ENCODE measurements at places on chromosomes 5 and 9.

DNA sequence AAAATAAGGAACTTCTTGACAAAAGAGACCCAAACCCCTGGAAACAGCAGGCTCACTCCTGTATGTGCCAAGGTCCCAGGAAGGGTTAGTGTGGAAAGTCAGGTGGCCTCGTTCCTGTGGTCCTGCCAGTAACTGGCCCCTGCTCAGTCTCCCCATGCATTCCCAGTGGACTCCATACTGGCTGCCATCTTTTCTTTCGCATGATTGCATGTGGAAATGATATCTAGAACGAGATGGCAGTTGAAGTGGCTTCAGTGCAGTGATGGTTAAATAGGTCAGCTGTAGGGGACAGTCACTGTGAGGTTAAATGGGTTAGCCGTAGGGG lies 30.4 kb downstream of the AHRR start:
- DNase-seq: no peak

DNA sequence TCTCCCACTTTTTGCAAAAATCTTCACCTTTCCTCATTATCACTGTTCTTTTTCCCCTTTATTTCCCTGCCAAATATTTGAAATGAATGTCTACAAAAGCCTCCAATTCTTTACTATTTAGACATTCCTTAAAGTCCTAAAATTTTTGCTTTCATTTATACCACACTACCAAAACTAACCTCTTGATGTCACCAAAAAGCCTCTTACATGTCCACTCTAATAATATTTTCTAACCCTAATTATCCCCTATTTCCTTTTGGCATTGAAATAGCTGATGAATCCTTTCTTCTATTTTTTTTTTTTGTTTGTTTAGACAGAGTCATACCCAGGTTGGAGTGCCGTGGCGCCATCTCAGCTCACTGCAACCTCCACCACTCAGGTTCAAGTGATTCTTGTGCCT lies 32.3 kb upstream of the NRG2 start:
- DNase-seq: no peak

GRCh38 chr5:32098291-32098690 lies 75.8 kb downstream of the GOLPH3 start:
- DNase-seq: no peak

- no peak for DNase-seq
These were observed 73.1 kb upstream of the FST start for GRCh38 chr5:53407373-53407772.

GRCh38 chr5:73552642-73553041 lies 12.8 kb downstream of the ANKRA2 start:
- DNase-seq: no peak

DNA sequence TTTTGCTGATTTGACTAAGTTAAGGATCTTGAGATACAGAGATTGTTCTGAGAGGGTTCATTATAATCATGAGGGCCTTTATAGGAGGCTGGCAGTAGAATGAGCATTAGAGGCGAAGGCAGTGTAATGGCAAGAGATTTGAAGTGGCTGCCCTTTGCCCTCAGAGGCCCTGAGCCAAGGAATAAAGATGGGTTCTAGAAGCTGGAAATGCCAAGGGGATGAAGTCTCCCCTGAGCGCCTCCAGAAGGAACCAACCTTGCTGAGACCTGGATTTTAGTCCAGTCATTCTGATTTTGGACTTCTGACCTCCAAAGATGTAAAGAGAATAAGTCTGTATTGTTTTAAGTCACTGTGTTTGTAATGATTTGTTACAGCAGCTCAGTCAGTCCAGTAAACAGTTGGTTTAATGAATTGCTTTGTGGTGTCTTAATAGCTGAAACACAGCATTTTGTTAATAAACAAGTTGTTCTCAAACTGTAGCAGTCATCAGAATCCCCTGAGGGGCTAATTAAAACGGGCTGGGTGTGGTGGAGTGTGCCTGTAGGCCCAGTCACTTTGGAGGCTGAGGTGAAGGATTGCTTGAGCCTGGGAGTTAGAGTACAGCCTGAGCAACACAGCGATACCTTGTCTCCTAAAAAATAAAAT lies 23.2 kb downstream of the GLRX start:
- no peak for DNase-seq

DNA sequence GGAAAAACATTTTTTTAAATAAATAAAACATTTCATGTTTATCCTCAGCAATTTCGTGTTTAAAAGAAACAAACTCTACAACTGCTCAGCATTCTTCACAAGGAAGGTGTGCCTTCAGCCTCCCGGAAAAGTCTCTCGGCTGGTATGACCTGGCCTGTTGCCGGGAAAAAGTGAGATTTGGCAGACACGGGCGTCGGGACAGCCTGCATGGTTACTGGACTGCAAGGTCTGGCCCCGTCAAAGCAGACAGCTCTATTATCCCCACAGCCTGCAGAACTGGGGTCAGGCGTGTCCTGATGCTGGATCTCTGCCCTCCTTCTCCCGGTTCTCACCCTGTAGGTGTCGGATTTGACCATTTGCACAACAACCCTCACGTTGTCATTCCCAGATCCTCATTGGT lies 120.3 kb upstream of the SPATA31C2 start:
- no peak for DNase-seq

DNA sequence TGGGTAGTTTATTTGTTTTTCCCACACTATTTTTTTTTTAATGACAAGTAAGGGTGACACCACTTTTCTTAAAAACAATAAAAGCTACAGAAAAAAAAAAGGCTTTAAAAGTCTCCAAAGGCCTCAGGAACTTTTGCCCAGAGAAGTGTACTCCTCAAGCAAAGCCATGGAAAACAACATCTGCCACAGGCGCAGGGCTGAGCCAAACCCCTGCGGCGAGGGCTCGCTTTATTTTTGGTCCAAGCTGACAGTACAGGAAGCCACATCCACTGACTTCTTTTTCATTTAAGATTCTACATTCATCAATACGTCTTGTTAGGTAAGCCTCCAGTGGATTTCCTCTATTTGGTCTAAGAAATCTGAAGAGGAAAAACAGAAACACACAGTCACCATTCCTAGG lies 51.9 kb upstream of the IFNK start:
- no peak for DNase-seq

GRCh38 chr9:120385606-120386389 lies 194.2 kb downstream of the CDK5RAP2 start:
- no peak for DNase-seq

GRCh38 chr9:20044686-20045085 lies 255.8 kb upstream of the SLC24A2 start:
- no peak for DNase-seq

DNA sequence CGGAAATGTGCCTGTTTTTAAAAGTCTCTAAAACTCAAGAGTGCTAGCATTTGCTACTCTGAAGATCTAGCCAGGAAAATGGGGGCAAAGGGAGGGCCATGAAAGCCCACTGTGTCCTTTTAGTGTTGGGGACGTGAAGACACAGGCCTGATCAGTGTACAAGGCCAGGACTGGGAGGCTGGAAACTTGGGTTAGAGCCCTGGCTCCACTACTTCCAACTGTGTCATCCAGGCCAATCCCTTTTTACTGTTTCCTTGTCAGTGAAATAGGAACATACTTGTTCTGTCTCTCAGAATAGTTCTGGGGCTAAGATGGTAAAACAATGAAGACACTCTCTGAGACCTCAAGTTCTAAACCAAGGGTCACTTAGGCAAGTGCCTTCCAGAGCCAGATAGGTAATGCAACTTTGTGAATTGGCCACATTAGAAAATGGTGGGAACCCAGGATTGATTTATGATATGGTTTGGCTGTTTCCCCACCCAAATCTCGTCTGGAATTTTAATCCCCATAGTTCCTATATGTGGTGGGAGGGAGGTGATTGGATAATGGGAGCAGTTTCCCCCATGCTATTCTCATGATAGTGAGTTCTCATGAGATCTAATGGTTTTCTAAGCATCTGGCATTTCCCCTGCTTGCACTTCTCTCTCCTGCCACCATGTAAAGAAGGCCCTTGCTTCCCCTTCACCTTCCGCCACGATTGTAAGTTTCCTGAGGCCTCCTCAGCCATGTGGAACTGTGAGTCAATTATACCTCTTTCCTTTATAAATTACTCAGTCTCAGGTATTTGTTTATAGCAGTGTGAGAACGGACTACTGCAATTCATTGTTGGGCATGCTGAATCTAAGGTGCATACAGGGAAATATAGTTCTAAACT lies 30.4 kb upstream of the B4GALT1 start:
- no peak for DNase-seq

GRCh38 chr5:125595095-125595494 lies 828.1 kb upstream of the GRAMD2B start:
- DNase-seq: no peak

DNA sequence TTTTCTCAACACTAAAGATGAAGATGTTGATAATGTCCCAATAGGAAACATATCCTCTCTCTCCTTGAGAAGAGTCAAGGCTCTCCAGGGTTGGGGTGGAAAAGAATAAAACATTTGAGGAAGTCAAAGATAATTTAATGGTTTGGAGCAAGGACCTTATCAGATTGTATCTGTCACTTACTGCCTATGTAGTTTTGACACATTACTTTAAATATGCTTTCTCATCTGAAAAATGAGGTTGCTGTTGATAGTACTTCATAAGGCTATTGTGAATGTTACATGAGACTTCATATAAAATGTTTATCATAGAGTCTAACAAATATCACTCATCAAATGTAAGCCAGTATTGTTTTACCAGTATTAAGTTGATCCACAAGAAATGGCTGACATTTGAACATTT lies 48.7 kb downstream of the BAAT start:
- DNase-seq: no peak

GRCh38 chr5:39137819-39138451 lies 63.7 kb upstream of the RICTOR start:
- DNase-seq: no peak

DNA sequence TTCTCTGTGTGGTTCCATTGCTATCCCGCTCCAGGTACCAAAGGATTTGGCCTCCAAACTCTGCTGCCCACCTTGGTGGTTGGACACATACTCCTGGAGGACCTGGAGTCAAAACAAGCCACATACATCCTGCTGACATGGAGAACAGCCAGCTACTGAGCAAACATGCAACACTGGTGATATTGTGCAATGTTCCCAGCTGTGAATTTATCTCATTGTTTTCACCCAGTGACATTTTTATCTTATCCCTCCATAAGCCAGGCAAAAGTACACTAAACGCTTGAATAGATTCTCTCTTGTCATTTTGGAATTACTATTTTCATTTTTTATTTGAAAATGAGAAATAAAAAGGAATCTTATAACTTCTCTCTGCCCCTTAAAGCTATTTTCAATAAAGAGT lies 11.1 kb upstream of the CTSL start:
- DNase-seq: no peak

DNA sequence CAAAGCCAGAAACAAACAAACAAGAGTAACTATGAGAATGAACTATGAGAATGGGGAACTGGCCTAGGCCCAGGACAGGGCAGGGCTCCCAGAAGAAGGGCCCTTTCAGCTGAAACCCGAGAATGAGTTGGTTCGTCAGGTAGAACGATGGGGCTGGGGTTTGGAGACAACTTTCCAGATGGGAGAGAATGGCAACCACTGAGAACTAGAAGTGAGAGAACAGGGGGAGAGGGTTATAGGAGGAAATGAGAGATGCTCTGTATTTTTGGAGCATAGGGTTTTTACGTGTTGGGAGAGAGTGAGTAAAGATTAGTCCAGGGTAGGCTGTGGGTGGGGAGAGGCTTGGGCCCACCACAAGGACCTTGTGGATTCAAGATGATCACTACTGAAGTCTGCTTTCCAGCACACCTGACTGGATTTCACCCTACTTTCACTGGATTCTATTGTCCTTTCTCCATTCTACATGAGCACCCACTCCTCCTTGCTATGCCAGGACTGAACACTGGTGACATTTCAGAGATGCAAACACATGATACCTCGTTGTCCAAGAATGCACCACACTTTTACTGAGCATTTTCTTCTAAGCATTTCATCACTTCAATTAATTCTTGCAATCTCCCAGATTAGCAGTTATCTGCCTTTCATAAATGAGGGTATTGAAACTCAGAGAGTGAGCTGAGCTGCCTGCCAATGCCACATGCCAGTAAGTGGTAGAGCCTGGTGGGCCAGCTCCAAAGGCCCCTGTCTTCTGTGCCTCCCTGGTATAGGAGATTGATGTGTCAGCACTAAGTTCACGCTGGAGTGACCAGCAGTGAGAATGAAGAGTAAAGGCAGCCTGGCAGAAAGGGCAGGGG lies 3.2 kb upstream of the TMEM268 start:
- DNase-seq: no peak

DNA sequence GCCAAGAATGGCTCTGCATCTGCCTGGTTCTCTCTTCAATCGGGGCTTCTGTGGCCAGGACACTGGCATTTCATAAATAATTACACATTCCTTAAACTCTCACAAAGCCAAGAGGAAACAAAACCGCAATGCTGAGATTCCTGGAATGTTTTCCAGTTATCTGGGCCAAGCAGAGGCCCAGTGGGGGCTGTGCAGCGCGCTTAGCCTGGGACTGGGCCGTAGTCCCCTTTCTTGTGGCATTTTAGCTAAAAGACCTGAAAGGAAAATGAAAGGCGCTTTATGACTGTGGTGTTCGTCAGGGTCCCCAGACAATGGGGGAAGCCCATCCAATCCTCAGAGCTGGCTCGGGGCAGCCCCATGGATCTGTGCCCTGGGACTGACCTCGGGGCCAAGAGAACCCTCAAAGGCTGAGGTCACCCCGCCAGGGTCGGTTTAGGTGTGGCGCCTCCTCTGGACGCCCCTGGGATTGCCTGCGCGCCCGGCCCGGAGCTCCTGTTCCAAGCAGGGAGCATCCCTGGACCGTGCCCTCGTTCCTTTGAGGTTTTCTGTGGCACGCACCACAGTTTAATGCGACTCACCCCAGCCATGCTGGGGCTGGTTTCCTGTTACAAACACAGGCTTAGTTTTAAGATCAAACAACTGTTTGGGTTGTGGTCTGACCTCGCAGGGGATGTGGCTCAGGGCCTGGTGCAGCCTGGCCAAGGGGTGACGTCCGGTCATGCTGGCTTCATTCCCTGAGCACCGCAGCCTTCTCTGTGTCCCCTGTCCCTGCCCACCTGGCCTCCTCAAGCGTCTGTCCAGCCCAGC lies 51.5 kb upstream of the NKD2 start:
- DNase-seq: no peak

Measured in stimulated activated CD4-positive, alpha-beta T cell treated with anti-CD3 and anti-CD28 coated beads, Interleukin-15, amount 100 ng/mL, for 1 hour (primary cell).